Tibial artery (tissue), 4 donors: ENCODE measurements at places on chromosomes 7 and 10.

- H3K27ac ChIP-seq, result peak overlapping the region; percentile 90
- DNase-seq, result no peak
- H3K4me1 ChIP-seq, result peaks cover 23% of the 10 kb centered on the region
- H3K27me3 ChIP-seq, result no peaks in the 10 kb centered on the region
- H3K36me3 ChIP-seq, result no peaks in the 10 kb centered on the region
- H3K4me3 ChIP-seq, result peak overlapping the region; percentile 81
Measured at GRCh38 chr10:73251683-73252444, 580 bp downstream of the MRPS16 start.

- peaks cover under 1% of the 10 kb centered on the region for H3K27me3 ChIP-seq
- no peaks in the 10 kb centered on the region for H3K4me1 ChIP-seq
- H3K4me3 ChIP-seq, result no peak overlapping the region
- DNase-seq, result no peak
- no peaks in the 10 kb centered on the region for H3K36me3 ChIP-seq
- no peak overlapping the region for H3K27ac ChIP-seq
Measured at GRCh38 chr10:58158806-58159205, 108.9 kb downstream of the IPMK start.

DNA sequence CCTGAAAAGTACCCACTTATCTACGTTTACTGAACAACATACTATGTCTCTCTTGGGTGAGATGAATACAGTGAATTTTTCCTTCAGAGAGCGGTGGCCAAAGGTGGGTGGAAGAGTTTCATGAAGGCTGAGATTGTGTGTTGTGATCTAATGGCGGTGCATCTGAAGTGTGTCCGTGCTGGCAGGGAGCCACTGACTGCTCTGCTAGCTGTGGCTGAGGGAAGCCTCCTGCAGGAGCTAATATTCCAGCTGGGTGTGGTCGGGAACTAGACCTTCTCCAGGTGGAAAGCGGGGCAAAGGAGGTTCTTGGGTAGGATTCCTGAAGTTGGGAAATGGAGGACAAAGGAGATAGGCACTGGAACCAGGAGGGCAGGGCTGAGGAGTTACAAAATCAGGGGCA lies 69.2 kb upstream of the GRB10 start:
- H3K27ac ChIP-seq, result no peak overlapping the region
- H3K27me3 ChIP-seq, result no peaks in the 10 kb centered on the region
- H3K36me3 ChIP-seq, result no peaks in the 10 kb centered on the region
- DNase-seq, result no peak
- no peaks in the 10 kb centered on the region for H3K4me1 ChIP-seq

GRCh38 chr10:117936141-117936540 lies 110.6 kb downstream of the RAB11FIP2 start:
- H3K4me1 ChIP-seq, result no peaks in the 10 kb centered on the region
- H3K36me3 ChIP-seq, result no peaks in the 10 kb centered on the region
- DNase-seq, result no peak
- no peaks in the 10 kb centered on the region for H3K27me3 ChIP-seq
- no peak overlapping the region for H3K27ac ChIP-seq

DNA sequence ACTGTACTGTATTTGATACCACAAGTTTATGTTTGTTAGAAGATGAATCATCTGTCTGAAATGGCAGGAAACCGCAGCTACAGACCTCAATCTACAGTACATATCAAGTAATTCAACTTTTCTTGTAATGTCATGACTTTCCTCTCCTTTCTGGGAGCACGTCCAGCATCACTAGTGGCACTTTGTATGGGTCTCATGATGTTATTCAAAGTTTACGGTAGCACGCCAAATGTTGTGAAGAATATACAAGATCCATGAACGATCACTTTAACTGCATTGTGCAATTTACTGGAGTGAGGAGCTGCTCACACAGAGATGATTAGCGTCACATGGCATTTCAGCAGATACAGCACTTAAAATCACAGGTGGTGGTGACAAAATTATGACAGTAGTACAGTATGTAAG lies 257.8 kb upstream of the GNAI1 start:
- H3K27me3 ChIP-seq, result no peaks in the 10 kb centered on the region
- H3K4me1 ChIP-seq, result no peaks in the 10 kb centered on the region
- no peak overlapping the region for H3K4me3 ChIP-seq
- H3K27ac ChIP-seq, result no peak overlapping the region
- no peaks in the 10 kb centered on the region for H3K36me3 ChIP-seq

- H3K36me3 ChIP-seq, result no peaks in the 10 kb centered on the region
- H3K4me1 ChIP-seq, result no peaks in the 10 kb centered on the region
- no peaks in the 10 kb centered on the region for H3K27me3 ChIP-seq
- H3K4me3 ChIP-seq, result no peak overlapping the region
Measured at GRCh38 chr7:70634071-70634470, 497.9 kb upstream of the GALNT17 start.

GRCh38 chr7:53542157-53542556 lies 506.7 kb downstream of the POM121L12 start:
- H3K36me3 ChIP-seq, result no peaks in the 10 kb centered on the region
- no peak overlapping the region for H3K4me3 ChIP-seq
- no peak overlapping the region for H3K27ac ChIP-seq
- no peaks in the 10 kb centered on the region for H3K27me3 ChIP-seq

- H3K4me3 ChIP-seq, result no peak overlapping the region
- no peak for DNase-seq
- H3K27me3 ChIP-seq, result no peaks in the 10 kb centered on the region
- H3K27ac ChIP-seq, result no peak overlapping the region
- no peaks in the 10 kb centered on the region for H3K36me3 ChIP-seq
Measured at GRCh38 chr10:19098803-19099202, 50.2 kb downstream of the MALRD1 start.

- H3K27me3 ChIP-seq, result no peaks in the 10 kb centered on the region
- DNase-seq, result no peak
- H3K27ac ChIP-seq, result no peak overlapping the region
- H3K36me3 ChIP-seq, result peaks cover 17% of the 10 kb centered on the region
- H3K4me3 ChIP-seq, result no peak overlapping the region
Measured at GRCh38 chr10:73215749-73216148, 31.3 kb downstream of the DNAJC9 start.

DNA sequence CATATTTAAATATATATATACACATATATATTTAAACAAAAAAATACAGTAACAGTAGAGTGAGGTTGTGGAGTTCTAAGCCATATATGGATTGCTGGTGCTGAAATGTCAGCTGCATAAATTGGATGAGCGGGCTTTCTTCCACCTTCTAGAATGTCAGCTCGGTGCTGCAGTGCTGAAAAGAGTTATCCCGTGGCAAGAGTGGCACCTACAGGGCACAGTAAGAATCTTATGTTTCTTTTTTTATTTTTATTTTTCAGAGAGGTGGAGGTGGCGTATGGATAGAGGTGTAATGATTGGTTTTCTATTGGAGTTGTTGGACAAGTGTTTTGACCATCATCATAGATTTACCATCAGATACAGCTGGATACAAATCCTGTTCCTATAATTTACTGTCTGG lies 86.2 kb upstream of the DYNC1I1 start:
- no peaks in the 10 kb centered on the region for H3K36me3 ChIP-seq
- H3K4me1 ChIP-seq, result no peaks in the 10 kb centered on the region
- no peak overlapping the region for H3K27ac ChIP-seq
- H3K4me3 ChIP-seq, result no peak overlapping the region
- H3K27me3 ChIP-seq, result no peaks in the 10 kb centered on the region

DNA sequence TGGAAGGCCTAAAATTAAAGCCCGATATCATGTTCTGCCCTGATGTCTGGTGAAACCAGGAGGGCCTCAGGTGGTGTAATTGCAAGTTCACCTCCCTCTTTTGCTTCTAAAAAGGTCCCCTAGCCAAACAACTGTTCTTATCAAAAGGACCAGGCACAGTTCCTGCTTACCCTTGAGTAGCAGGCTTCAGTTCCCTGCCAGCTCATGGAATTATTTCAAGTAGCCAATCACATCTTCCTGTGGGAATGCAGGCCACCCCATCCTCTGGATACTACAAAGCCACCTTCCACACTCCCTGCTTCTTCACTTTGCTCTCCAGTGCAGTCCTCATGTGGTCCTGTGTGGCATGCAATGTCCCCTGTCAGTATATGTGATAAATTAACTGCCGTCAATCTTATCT lies 97.7 kb upstream of the GALNT17 start:
- no peak overlapping the region for H3K27ac ChIP-seq
- H3K4me1 ChIP-seq, result no peaks in the 10 kb centered on the region
- no peaks in the 10 kb centered on the region for H3K27me3 ChIP-seq
- no peak overlapping the region for H3K4me3 ChIP-seq

- no peaks in the 10 kb centered on the region for H3K27me3 ChIP-seq
- no peak overlapping the region for H3K27ac ChIP-seq
- H3K4me3 ChIP-seq, result no peak overlapping the region
- H3K4me1 ChIP-seq, result no peaks in the 10 kb centered on the region
Measured at GRCh38 chr7:106866298-106867281, 1.5 kb downstream of the PIK3CG start.

DNA sequence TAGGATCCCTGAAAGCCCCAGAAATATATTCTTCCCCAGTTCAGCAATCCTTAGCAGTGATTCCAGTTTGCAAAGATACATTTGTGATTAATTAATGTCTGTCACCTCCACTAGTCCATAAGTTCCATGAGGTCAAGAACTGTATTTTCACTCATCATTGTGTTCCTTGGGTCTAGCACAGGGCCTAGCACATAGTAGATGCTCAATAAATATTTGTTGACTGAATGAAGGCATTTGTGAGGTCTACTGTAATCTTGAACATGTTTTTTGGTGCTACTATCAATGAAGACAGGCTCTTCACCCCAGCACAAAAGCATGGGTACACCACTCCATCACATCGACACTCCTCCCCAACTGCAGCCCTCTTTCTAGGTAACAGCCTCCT lies 30.8 kb upstream of the PAX2 start:
- H3K4me3 ChIP-seq, result no peak overlapping the region
- H3K36me3 ChIP-seq, result no peaks in the 10 kb centered on the region
- peaks cover 84% of the 10 kb centered on the region for H3K27me3 ChIP-seq
- H3K4me1 ChIP-seq, result peaks cover 26% of the 10 kb centered on the region

DNA sequence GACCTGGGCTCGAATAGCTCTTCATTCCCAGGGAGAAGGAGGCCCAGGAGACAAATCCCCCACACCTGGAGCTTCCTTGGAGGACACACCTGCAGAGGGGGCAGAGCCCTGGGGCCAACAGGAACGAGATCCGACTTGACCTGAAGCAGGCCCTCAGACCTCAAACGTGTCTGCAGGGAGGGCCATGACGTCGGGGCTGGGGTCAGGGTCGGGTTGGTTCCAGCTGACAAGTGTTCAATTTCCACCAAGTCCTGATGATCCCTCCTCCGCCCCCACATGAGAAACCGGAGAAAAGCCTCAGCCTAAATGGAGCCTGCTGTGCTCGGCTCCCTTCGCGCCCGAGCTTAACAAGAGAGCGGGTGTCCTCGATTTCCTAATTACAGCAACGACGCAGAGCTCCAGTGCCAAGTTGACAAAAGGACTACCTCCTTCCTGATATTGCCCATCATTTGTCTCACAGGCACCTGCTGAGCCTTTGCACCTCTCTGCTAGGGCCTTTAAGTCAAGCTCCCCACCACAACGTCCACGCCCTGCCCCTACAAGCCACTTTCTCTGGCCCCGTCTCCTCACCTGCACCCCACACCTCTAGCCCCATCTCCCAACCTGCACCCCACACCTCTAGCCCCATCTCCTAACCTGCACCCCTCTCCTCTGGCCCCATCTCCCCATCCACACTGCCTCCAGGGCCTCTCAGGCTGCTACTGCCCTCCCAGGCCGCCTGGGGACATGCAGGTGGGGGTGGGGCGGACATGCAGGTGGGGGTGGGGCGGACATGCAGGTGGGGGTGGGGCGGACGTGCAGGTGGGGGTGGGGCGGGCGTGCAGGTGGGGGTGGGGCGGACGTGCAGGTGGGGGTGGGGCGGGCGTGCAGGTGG lies 519.4 kb downstream of the GLRX3 start:
- no peaks in the 10 kb centered on the region for H3K36me3 ChIP-seq
- H3K27me3 ChIP-seq, result no peaks in the 10 kb centered on the region
- no peak for DNase-seq
- H3K4me3 ChIP-seq, result no peak overlapping the region

- no peaks in the 10 kb centered on the region for H3K4me1 ChIP-seq
- no peaks in the 10 kb centered on the region for H3K27me3 ChIP-seq
- no peak overlapping the region for H3K27ac ChIP-seq
- H3K36me3 ChIP-seq, result no peaks in the 10 kb centered on the region
- DNase-seq, result no peak
Measured at GRCh38 chr7:39406467-39406866, 159.7 kb upstream of the YAE1 start.

GRCh38 chr7:68065581-68065980 lies 1068.9 kb downstream of the TYW1 start:
- no peaks in the 10 kb centered on the region for H3K27me3 ChIP-seq
- H3K4me1 ChIP-seq, result no peaks in the 10 kb centered on the region
- no peak overlapping the region for H3K4me3 ChIP-seq
- H3K27ac ChIP-seq, result no peak overlapping the region
- H3K36me3 ChIP-seq, result no peaks in the 10 kb centered on the region
- no peak for DNase-seq

DNA sequence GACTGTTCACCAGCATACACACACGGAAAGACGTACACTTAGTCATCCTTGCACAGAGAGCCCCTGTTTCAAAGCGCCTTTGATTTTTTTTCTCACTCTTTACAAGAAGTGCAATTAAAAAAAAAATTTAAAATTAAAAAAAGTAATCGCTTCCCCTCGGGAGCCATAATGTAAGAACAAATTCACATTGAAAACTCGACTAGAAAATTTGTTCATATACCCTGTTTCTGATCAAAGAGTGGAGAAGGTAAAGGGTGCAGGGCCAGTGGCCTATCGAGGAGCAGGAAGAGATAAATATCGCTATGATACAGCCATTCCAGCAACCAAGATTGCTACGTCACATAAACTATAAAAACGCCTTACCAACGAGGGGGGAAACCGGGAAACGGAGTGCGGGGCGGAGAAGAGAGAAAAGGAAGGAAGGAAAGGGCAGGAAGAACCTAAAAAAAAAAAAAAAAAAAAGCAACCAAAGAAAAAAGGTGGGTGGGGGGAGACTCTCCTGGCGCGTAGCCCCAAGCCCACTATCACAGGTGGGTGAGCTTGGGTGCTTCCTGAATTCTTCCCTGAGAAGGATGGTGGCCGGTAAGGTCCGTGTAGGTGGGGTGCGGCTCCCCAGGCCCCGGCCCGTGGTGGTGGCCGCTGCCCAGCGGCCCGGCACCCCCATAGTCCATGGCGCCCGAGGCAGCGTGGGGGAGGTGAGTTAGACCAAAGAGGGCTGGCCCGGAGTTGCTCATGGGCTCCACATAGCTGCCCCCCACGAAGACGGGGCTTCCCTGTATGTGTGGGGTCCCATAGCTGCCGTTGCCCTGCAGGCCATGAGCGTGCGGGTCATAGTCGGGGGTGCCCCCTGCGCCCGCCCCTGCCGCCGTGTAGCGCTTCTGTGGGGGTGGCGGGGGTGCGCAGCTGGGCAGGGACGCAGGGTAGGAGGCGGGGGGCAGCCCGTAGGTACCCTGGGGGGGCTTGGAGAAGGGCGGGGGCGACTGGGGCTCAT lies 5.2 kb upstream of the HOXA2 start:
- H3K27ac ChIP-seq, result no peak overlapping the region
- H3K36me3 ChIP-seq, result no peaks in the 10 kb centered on the region
- H3K4me3 ChIP-seq, result peak overlapping the region; percentile 19
